NCI-H2107 (cell line): ENCODE measurements at places on chromosomes 5 and 9.

- no peak for DNase-seq
Measured at GRCh38 chr9:76378367-76379073, 15.7 kb downstream of the RFK start.

GRCh38 chr5:179822444-179822990, 1.8 kb downstream of the SQSTM1 start:
- no peak for DNase-seq

- peak; percentile 72 for DNase-seq
Measured at GRCh38 chr9:103702572-103702971, 391.5 kb upstream of the SMC2 start.

GRCh38 chr5:50822761-50823160, 156.3 kb downstream of the PARP8 start:
- no peak for DNase-seq
